Small intestine (tissue), 16 donors: ENCODE measurements at places on chromosomes 2 and 18.
A peak's percentile ranks its signal among the peaks of the same experiment; 100 is the strongest.

- no peak for DNase-seq
These were observed 27.5 kb downstream of the COPS8 start for GRCh38 chr2:237113026-237113795.

DNA sequence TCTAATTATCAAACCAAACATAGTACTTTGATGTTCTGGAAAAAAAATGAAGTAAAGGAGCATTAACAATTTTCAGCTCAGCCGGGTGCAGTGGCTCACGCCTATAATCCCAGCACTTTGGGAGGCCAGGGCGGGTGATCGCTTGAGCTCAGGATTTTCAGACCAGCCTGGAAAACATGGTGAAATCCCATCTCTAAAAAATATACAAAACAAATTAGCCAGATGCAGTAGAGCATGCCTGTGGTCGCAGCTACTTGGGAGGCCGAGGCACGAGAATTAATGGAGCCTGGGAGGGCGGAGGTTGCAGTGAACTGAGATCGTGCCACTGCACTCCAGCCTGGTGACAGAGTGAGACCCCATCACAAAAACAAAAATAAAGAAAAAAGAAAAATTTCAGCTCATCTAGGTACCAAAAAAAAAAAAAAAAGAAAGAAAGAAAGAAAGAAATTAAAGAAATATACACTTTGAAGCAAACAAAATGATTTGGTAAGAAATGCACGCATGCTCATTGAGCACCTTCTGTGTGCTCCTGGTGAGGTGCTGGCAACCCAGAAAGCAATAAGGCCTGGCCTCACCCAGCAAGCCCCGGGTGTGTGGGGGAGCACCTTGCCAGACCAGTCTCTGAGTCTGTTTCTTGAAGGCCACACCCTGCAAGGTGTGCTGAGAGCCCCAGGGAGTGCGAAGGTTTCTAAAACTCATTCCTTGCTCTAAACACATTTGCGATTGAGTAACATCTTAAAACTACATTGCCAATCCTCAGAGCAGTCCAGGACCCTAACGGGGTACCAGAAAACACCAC, 133.5 kb downstream of the TFCP2L1 start:
- DNase-seq = peak; percentile 60

DNA sequence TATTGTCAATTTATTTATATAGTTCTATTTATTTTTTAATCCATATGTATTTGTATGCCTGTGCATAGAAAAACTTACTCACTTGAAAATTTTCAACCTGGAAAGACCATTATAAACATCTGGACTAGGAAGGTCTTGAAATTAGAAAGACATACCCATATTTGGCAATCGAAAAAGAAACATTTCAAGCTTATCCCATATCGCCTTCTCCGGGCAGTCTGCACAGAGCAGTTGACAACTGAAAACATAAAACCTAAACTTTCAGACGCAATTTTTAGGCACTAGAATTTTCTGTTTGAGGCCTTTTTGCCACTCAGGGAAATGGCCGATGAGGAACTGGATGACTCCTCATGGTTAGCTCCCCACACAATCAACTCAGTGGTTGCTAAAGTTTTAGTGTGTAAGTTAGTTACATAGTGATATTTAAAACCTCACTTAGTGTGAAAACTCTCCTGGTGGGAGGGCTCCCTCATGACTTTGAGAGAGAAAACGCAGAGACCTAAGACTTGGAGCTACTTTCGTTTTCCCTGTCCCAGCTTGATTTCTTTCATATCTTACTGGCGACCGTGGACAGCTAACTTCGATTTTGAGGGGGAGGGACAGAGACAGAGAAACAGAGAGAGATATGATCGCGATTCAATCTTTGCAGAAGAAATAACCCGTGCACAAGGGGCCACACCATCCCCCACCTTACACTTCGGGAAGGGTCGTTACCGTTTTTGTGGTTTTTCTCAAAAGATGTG, 3.2 kb upstream of the HOXD12 start:
- DNase-seq = peak; percentile 53

GRCh38 chr2:161414042-161415033, 1.8 kb upstream of the TBR1 start:
- DNase-seq = peak; percentile 55

GRCh38 chr2:126942427-126943203, 43.9 kb downstream of the TEX51 start:
- no peak for DNase-seq

- peak; percentile 47 for DNase-seq
These were observed 894 bp upstream of the GCC2 start for GRCh38 chr2:108447947-108448677.

DNA sequence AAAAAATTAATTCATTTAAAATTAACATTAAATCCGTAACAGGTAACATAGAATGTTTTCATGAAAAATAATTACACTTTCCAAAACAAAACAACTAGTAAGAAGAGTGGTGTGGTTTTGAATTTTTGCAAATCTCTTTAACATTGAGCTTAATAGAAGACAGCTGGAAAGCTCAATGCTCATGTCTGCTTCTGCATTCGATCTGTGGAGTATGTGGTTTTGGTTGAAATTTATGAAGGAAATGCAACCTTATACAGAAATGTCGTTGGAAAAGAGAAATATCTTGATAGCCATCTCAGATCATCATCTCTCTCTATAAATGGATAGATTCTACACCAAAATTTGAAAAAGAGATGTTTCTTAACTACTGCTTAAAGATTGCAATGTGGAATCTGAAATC, 17.3 kb upstream of the FHL2 start:
- no peak for DNase-seq

- no peak for DNase-seq
These were observed 23.6 kb downstream of the ZBTB7C start for GRCh38 chr18:48385596-48385995.

DNA sequence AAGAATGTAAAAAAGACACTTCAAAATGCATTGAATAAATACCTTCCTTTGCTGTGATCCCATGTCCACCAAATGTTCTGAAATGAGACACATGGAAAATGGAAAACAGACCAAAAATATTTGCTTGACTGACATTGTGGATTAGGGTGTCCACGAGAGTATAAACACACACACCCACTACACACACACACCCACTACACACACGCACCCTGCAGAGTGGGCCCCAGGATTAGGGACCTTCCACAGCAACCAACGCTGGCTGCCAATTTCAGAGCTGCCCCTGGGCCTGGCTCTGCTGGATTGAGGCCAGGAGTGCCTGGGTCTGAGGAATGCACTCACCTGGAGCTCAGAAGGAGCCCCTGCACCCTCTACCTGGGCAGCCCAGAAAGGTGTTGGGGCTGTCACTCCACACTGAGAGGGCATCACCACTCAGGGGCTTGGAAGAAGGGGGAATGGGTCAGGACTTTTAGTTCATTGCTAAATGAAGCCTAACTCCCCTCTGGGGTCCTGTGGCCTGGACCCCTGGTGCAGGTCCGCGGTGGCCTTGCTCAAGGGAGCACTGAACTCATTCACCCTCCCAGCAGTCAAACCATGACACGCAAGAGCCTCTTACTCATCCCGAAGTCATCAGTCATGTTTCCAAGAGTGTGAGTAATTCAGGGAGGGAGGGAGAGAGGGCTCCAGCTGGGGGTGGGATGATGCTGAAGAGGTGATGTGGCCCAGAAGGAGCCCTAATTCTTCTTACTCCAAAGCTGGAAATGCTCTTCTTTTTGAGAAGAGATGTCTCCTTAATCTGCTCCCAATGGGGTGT, 50.2 kb upstream of the PLB1 start:
- no peak for DNase-seq

DNA sequence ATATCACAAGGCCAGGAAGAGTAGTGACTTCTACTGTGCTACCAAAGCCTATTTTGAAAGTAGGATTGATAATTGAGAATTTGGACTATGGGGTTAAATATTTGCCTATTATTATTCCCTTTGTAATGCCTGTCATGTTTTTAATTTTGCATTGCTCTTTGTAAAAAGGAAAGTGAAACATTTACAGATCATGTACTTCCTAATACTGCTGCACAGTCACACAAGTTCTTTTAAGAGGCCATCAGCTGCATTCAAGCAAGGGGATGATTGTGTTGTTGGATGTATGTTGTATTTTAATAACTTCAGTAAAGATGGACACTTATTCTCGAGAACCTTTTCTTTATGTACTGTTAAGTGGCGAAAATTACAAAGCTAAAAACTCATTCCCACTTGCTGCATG, 70.1 kb downstream of the PLEKHA3 start:
- no peak for DNase-seq

DNA sequence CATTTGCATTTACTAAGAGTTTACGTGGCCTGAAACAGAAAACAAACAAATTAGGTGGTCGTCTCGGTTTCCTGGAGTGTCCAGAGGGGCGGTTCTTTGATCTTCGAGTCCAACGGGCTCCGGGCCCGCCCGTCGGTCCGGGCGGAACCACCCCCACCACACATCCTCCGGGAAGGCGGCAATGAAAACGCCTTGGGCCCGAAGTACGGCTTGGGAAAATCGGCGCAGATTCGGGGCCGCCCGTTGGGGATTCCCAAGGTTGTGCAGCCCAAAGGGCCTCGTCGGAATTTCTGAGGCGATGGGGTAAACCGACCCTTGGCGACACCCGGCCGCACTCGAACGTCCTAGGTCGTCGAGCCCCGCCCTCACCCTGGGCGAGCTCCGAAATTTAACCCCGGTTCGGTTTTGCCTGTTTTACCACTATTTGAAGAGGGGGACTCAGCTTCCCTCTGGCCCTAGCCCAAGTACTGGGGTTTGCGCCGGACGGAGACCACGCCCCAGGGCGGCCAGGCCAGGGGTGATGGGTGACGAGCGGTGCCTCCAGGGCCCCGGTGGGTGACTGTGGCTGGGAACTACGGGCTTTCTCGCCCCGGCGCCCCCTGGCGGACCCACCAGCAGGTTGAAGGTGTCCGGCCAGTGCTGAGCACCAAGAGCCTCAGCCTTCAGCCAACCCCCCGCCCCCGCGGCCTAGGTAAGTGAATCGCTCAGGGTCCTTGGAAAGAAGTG, 1.9 kb upstream of the CFAP53 start:
- DNase-seq = peak; percentile 81

DNA sequence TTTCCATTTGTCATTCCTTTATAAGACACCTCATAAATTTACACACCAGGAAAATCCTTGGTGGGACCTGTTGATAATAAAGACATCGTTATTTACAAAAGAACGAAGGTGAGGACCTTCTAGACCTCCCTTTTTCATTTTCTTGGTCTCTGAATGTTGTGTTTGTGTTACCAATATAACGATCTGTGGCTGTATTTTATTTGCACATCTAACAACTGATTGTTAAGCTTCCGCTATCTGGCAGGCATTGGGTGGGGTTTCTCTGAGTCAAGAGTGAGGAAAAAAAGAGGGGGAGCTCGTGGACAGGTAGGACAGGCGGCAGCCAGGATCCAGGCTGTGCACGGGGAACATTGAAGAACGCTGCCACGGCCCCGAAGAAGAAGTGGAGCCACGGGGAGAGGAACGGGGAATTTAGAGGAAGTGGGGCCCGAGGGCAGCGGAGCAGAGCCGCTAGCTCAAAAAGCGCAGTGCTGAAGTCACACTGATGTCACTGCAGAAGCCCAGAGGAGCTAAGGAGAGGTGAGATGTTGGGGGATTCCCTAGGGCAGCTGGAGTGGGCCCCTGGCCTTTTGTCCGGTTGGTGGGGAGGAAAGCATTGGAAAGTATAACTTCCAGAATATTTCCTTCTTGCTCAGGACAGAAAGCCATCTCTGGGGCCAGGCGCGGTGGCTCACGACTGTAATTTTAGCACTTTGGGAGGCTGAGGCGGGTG, 20.9 kb upstream of the DNMT3A start:
- DNase-seq = peak; percentile 75

- no peak for DNase-seq
These were observed 1354.6 kb upstream of the NRXN1 start for GRCh38 chr2:52386433-52387030.

- no peak for DNase-seq
These were observed 18.6 kb downstream of the FOSL2 start for GRCh38 chr2:28411166-28411755.

DNA sequence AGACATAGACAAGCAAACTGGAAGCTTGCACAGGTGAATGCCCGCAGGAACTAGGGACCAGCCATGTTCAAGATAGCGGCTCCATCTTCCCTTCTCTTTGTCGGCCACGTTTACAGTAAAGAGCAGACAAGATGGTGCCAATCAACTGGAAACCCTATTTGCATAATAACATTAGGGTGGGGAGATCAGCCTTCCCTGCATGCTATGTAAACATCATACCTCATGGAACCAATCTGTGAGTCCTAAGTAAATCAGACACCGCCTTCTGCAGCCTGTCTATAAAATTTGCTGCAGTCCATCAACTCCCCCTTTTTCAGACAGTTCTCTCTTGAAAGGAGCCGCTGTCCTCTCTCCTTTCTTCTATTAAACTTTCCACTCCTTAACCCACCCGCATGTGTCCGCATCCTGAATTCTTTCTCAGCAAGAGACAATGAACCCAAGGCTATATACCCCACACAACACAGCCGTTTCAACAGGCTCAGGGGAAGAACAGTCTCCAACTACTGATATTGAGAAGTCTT, 384.4 kb downstream of the EIPR1 start:
- DNase-seq = no peak

GRCh38 chr2:241014764-241015163, 16.3 kb downstream of the SNED1 start:
- no peak for DNase-seq

GRCh38 chr2:21820271-21820670, 696.5 kb downstream of the TDRD15 start:
- DNase-seq = no peak

- DNase-seq = no peak
These were observed 20.9 kb downstream of the SLC39A10 start for GRCh38 chr2:195677884-195678283.

DNA sequence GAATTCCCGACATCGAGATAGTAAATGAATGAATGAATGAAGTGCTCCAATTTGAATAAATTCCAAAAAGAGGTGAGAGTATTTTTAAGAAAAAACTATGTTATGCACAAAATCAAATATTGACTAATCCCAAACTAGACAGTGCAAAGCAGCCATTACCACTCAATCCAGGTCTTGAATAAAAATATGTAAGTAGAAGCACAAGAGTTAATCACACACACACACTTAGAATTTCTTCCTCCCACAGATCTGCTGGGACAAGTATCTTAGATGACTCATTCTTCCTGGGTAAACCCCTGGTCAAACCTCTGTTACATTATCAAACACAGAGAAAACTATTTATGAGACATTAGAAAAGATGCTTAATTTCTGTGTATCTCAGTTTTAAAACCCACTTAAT, 102.0 kb downstream of the PLA2R1 start:
- DNase-seq = no peak

DNA sequence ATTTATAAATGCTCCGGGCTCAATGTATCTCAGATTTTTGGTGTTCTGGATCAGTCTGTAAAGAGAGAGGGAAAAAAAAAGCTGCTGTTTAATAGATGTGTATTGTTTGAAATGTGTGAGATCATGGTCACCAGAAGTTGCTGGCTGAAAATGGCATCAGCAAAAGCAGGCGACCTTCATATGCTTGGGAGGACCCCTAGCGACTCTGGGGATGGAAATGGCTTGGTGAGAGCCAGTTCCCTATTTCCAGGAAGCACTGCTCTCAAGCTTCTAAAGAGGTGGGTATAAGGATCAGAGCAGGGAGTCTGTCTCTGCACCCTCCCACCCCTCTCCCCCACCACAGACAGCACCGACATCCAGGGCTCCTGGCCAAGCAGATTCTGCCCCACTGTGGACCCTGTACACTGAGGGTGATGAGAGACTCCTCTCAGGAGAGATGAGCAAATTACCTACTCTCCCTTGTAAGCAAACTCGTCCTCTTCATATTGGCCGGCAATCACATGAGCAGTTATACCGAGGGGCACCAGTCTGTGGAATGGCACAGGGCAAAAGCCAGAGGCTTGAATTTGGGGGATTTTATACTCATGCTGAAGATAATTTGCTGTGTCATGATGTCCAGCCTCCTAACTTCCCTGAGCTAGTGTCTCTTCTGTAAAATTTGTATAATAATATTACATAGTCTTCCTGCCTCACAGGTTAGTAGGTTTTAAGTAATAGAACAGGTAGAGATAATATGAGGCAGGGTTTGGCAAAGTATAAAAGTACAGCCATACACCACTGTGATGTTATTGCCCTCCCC, 29.6 kb downstream of the LHCGR start:
- DNase-seq = no peak
